ENCODE measurements at places on chromosomes 7 and 10.

DNA sequence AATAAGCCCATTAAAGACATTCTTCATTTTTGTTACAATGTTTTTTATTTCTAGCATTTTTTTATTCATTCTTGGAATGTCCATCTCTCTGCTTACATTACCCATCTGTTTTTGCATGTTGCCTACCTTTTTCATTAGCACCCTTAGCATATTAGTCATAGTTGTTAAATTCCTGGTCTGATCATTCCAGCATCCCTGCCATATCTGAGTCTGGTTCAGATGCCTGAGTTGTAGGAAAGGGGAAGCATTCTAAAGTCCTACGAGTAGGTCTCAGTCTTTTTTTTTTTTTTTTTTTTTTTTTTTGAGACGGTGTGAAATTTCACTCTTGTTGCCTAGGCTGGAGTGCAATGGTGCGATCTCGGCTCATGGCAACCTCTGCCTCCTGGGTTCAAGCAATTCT, 19.7 kb upstream of the NRF1 start:
- DNase-seq = no peak

DNA sequence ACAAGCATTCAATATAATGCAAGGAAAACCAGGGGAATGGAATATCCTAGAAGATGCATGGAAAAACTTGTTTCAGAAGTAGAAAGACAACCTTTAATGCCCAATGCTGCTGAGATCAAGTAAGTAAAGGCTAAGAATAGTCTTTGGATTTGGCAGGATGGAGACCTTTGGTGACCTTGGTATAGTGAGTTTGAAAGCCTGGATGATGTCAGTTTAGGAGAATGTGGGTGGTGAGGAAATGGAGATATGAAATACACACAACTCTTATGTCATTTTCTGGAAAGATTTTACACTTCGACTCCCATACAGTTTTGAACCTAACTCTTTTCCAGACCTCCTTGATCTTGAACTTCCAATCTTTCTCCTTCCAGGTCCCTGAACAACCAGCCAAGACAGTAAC, 185.7 kb downstream of the TFEC start:
- DNase-seq = peak; percentile 18

DNA sequence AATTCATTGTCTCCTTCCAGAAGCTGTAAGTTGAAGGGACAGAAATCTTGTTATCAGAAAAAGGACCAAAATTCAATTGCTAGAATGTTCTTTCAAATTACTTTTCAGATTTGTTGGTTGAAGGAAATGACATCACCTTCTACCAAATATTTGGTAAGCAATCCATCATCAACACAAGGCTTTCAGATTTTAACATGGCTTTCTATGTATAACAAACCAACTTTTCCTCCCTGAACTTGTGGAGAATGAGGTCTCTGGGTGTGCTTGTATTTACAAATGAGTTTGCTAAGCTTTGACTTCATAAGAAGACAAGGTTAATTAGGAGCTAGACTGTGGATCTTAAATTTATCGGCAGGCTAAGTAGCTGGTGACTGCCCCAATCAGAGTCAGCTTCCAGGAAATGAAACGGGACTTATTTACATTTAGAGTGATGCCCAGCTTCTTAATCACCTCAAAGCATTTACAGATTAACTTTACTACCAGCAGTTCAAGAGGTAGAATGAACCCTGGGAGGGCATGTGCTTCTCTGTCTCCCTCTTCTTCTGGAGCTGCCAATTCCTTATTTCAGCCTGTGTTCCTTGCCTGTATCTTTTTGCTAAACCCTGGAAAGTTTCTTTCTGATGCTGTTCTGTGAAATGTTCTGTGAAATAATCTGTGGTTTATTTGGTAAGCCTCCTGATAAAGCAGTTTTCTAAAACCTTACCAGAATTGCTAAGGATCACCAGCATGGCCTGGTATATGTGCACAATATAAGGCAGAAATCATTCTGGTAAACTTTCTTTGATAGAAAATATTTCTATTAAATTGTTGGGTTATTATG, 248.8 kb upstream of the FZD8 start:
- DNase-seq = no peak

DNA sequence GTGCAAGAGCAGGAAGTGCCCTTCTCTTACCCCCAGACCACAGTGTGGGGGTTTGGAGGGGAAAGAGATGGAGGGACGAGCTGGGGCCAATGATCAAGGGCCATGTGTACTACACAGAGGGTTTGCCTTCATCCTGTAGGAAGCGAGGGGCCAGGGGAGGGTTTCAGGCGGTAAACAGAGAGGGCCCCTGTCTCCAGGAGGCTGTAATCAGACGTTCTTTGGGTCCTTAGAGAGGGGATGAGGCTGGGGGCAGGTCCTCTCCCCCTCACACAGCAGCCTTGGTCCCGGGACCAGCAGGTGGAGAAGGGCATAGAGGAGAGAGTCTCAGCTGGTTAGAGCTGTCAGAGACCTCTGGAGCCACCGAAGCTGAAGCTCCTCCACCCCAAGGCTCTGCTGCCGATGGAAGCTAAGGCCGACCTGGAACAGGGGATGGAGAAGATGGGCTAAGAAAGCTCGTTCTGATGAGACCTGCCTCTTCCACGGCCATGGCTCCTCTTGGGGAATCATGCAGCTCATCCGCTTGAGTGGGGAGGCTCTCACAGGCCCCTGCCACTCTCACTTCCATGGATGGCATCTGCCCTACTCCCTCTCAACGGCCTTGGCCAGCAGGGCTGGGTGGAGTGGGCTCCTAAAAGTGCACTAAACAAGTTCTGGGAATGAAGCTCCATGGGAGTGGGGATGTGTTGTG, 3.5 kb downstream of the LOXL4 start:
- no peak for DNase-seq

DNA sequence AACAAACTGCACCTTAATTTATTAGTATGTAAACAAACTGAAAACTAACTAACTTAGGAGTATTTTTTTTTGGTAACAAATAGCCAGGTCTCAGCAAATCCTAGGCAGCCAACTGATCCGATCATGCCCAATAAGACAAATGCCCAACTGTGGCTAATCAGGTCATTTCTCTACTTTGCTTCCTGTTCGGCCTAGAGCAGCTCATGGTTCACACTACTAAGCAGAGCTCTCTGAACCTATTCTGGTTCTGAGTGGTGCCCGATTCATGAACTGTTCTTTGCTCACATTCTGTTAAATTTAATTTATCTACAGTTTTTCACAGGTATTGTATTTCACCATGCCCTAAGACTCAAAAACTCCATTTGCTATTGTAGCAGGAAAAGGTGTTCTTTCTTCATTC, 55.1 kb downstream of the CCDC3 start:
- DNase-seq = no peak

DNA sequence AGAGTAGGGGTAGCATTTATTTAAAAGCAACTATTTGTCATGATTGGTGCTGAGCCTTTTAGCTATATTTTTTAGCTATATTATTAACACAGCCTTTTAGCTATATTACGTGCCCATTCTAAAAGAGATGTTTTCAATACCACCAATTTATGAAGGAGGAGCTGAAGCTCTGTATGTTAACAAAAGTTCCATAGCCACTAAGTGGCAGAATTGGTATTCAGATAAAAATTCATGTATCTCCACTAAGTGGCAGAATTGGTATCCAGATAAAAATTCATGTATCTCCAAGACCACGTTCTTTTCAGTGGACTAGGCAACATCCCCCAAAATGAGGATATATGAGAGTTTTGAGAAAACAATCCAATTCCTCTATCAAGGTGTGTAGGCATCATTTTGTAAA, 268.6 kb downstream of the HGF start:
- DNase-seq = peak; percentile 47

- DNase-seq = no peak
Observed at GRCh38 chr10:133277993-133278576, 1.4 kb upstream of the ADAM8 start.

DNA sequence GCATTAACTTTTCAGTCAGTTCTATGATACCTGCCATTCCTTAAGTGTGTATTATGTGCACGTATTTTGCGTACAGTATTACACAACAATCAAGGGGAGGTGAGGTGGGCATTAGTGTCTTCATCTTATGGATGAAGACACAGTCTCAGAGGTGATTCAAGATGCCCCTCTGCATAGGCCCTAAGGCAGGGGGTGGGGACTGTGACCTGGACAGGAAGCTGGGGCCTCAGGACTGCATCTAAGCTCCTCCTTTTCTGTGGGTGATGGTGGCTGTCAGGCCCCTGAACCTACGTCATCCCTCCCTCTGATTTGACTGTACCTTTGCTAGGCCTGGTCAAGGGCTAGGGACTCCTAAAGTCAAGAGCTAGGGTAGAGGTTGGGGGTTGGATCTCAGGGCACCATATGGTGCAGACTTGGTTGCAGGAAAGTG, 38.9 kb downstream of the HK1 start:
- no peak for DNase-seq

GRCh38 chr7:55912748-55913158, 25.5 kb downstream of the ZNF713 start:
- no peak for DNase-seq

GRCh38 chr7:81769891-81770727, at the start of gene HGF:
Gene HGF (minus strand): TSS chr7:81770047. CDS start chr7:81769971, 76 bp downstream.
- peak; percentile 18 for DNase-seq

DNA sequence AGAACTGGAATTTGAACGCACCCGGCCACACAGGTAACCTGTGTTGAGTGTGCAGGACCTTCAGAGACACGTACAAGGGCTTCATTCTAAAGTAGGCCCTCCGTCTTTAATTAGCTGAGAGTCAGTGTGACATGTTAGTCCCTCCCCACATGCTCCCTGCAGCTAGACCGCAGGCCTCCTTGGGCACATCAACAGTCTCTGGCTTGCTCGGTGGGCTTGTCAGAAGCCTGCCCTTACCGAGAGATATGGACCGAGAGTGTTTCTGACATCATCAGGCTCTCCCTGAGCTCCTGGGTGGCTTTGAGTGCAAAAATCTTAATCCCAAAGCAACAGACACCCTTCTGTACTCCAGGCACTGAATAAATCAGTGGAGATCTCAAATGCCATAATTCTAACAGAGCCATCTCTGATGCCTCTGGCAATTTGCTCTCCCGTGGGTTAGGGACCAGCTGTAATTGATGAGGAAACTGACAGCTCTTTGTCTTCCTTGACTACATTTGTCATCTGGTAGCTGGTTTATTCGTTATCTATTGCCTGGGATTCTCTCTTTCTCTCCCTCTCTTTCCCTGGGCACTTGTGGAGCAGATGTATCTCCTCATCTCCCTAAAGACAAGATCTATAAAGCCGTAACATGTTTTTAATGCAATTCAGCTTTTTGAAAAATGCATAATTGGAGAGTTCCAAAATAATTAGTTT, 850.6 kb downstream of the TYW1 start:
- no peak for DNase-seq

GRCh38 chr7:104552102-104552501, 223.7 kb downstream of the LHFPL3 start:
- DNase-seq = peak; percentile 36

- peak; percentile 20 for DNase-seq
Observed at GRCh38 chr7:97116308-97116707, 1.2 kb upstream of the SDHAF3 start.

DNA sequence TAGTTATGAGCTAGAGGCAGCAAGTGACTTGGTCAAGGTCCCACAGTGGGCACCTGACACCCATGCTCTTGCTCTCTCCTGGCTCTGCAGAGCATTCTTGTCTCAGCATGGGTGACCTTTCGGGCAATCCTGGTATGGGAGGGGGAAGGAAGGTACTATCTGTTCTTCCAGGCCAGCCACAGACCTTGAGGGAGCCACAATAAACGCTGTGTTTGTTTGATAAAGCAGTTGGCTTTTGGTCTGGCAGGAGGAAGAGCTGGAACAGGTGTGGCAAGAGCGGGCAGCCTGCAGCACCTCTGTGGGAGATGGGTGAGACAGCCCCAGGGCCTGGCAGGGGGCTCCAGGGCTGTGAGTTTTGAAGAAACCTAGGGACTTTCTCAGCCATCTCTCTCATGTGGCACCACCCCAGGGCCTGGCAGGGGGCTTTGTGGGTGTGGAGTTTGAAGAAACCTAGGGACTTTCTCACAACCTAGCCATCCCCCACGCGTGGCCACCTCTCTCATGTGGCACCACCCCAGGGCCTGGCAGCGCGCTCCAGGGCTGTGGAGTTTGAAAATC, 11.4 kb downstream of the CLDN3 start:
- no peak for DNase-seq

DNA sequence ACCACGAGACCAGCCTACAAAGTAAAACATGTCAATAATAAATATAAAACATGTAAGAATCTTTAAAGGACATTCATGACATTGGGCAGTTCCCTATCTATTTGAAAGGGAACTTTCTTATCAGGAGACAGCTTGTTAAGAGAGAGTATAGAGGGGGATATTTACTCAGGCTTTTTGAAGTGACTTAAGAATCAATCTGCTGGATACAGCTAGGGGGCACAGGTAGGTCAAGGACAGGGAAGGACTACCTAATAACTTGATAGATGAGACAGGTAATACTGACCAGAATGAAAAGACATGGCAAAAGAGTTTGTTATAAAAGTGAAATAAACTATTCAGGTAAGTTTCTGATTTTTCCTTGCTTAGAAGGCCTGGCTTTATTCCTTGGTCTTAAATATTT, 21.8 kb upstream of the LRRD1 start:
- no peak for DNase-seq

DNA sequence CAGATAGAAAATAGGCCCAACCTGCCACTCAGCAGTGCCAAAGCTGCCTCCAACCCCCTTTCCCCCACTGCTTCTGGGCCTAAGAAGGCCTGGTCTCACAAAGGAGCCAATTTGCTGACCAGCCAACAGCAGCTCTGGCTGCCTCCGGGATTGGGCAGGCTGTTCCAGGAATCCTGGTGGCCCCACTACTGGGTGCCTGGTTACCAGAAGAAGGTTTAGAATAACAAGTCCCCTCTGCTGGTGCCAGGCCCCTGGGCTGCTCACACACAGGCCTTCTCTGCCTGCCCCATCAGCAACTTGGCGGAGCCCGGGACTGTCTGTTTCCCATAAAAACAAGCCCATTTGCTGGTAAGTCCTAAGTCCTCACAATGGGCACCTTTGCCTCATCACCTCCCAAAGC, 1.2 kb downstream of the PHKG1 start:
- no peak for DNase-seq

DNA sequence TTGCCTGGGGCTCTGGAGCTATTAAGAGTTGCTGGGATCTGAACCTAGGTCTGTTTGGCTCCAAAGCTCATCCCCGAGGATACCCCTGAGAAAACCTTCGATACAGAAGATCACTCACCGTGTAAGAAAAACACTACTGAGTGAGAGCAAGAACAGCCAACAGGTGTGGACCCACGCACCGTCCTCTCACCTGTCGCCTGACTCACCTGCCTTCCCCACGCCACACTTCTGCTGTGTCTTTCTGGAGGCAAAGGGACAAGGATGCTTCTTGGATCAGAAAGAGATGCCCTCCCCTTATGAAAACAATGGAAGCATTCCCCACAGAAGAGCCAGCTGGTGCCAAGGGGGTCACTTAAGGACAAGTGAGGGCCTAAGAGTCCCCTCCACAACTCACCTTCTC, 46.7 kb downstream of the COL13A1 start:
- no peak for DNase-seq

Measured in fibroblast of skin of back (primary cell).